ENCODE measurements at places on chromosomes 5 and 9.

DNA sequence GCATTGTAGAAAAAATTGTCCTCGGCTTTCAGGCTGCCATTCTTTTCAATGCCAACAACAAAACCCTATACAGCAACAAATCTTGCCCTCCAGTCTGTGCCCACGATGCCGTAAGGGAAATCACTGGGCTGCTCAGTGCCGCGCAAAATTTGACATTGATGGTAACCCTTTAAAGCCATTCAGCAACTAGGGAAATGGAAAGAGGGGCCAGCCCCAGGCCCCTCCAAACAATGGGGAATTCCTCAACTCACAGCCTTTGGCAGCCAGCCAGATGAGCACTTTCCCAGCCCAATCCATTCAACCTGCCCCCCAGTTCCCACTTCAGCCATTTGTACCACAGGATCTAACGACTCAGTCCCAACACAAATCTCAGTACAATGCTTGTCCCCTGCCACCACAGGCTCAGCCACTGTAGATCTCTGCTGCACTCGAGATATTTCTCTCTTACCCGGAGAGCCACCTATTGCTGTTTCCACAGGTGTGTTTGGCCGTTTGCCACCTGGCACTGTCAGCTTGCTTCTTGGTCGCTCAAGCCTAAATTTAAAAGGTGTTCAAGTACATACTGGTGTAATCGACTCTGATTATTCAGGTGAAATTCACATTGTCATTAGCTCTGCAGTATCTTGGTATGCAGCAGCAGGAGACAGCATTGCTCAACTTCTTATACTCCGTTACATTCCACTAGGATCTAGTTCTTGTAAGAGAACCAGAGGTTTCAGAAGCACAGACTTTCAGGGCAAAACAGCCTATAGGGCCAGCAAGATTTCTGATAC, 103.3 kb downstream of the SYK start:
- no peak for DNase-seq

DNA sequence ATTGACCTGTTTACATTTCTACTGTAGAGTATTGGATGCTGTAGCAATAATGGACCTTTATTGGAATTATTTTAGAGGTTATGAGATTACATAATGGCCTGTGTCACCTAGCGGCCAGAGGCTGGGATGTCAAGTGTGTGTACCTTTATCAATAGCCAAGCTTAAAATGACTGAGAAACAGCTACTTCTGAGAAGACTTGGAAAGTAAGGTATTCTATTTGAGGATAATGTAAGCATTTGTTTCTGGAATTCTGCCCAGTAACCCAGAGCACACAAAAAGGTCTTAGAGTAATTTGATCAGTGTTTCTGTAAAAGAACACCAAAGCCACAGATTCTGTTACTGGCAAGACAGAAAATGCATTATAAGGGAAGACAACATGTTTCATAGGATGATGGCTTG, 116.8 kb downstream of the MACIR start:
- no peak for DNase-seq

DNA sequence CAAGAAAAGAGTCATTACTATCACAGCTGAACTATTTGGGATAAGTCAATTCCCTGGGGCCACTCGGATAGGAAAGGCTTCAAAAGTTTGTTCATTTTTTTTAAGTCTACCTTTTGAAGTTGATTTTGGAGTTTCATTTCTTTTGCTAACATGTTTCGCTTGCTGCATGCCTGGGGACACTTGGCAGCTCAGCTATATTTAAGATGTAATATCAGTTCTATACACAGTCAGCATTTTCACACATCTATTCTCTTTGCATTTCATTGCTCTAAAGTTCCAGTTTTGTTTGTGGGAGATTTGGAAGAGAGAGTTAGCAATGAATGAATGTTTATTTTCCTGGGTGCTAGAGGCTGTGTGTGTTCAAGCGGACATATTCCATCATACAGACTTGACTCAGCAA, 445.2 kb upstream of the GRAMD2B start:
- DNase-seq = no peak

DNA sequence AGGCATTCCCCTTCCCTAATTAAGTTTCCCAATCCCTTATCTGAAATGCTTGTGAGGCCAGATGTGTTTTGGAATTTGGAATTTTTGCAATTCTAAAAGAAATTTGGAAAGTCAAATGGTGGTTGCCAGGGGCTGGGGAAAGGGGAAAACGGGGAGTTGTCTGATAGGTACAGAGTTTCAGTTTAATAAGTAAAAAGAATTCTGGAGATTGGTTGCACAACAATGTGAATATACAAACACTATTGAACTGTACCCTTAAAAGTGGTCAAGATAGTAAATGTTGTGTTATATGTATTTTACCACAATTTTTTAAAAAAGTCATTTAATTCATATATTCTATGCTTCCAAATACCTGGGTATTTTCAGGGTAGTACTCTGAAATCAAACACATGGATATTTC, 154.5 kb downstream of the ADAMTS12 start:
- DNase-seq = no peak

DNA sequence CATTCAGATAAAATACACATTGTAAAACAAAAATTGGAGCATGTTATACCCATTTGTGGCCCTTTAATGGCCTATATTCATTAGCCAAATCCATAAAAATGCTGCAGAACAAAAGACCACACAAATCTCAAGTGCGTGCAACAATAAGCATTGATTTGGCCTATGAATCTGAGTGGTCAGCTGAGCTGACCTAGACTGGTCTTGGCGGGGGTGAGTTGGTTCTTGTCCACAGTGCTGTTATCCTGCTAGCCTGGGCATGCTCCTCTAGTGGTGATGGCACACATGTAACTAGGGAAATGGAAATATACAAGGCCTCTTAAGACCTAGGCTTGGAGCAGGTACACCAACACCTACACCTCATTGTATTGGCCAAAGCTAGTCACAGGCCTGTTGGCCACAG, 122.2 kb upstream of the TBCA start:
- DNase-seq = no peak

DNA sequence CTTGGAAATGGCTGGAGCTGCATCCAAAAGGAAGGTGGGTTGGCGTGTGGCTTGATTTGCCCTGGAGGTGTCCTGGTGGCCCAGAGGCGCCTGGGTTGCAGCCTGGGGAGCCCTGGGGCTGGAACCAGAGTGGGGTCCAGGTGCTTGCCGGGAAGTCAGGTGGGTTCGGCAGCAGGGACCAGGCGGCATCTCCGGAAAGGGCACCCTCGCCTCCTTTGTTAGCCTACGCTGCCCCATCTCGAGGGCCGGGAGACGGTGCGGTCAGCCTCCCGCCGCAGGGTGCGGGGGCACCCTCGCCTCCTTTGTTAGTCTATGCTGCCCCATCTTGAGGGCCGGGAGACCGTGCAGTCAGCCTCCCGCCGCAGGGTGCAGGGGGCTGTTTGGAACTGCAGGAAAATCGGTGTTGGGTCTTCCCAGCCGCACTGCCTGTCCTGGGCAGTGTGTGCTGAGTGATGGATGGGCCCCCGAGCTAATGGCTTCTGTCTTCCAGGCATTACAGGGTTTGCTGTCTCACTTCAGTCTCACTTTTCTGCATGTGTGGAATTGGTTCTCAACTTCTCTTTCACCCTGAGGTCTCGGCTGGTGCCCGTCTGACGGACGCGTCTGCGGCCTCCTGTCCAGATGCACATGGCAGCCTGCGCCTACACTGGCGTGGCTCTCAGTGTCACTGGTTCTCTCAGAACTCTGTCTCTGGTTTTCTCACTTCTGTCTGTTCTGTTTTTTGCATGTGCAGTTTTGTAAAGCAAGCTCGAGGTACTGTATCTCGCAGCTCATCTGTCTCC, 139.0 kb downstream of the CACNA1B start:
- no peak for DNase-seq

GRCh38 chr5:145739843-145740242, 95.3 kb downstream of the PRELID2 start:
- DNase-seq = no peak

- DNase-seq = no peak
Observed at GRCh38 chr5:139748505-139748826, 47.1 kb upstream of the PSD2 start.

- no peak for DNase-seq
Observed at GRCh38 chr5:113031104-113031503, 54.5 kb downstream of the DCP2 start.

All from Right ventricle myocardium superior (tissue), 1 donor.